ENCODE measurements at places on chromosomes 5 and 9.

GRCh38 chr5:103646698-103647614, 84.4 kb upstream of the NUDT12 start:
- no peak for DNase-seq

- peak; percentile 43 for DNase-seq
Observed at GRCh38 chr5:9361835-9362234, 184.0 kb downstream of the SEMA5A start.

DNA sequence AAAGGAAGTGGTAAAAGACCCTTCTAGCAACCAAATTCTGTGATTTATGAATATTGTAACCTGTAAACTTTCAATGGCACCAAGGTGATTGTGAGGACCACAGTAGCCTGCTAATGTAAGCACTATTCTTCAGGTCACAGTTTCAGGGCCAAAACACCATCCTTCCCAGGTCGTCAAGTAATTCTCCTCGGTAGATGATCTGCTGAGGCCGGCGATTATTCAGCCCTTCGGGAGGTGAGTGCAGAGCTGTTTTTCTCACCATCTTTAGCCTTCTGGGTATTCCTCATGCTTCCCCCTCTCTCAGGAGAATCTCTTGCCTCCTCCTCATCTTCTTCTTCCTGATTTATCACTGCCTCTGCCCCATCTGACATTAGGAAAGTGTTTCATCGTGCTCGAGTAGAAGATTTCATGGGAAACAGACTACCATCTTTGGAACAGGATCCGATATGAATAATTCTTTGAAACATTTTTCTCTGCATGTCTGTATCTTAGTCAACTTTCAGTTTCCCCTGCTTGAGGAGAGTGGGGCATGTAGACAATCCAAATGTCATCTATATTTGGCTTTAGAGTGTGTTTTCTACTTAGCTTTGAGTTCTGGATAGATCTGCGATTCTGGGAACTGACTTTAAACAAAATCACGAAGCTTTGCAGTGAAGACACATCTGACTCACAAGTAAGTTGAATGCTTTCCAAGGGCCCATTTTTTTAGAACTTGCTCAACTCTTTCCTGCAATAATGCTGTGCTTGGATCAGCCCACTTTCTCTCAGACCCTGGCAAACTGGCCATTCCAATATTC, 173.9 kb downstream of the AOPEP start:
- no peak for DNase-seq

- no peak for DNase-seq
Observed at GRCh38 chr9:83670381-83670780, 37.4 kb downstream of the UBQLN1 start.

- no peak for DNase-seq
Observed at GRCh38 chr5:177302354-177303110, 987 bp downstream of the RAB24 start.

DNA sequence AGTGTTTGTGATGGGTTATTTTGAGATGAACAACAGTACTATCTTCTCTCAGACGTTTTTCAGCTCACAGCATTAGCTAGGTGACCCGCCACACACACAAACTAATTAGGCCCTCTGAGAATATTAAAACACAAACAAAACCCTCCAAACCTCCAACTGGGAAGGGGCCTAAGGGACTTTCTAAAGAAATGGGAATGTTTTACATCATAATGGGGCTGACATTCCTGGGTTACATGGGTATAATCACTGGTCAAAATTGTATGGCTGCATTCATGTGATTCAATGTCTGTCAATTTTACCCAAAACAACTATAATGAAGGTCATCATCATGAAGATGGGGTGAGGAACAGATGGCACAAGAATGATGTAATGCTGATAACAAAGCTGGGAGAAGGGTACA, 59.6 kb downstream of the SPTLC1 start:
- no peak for DNase-seq

DNA sequence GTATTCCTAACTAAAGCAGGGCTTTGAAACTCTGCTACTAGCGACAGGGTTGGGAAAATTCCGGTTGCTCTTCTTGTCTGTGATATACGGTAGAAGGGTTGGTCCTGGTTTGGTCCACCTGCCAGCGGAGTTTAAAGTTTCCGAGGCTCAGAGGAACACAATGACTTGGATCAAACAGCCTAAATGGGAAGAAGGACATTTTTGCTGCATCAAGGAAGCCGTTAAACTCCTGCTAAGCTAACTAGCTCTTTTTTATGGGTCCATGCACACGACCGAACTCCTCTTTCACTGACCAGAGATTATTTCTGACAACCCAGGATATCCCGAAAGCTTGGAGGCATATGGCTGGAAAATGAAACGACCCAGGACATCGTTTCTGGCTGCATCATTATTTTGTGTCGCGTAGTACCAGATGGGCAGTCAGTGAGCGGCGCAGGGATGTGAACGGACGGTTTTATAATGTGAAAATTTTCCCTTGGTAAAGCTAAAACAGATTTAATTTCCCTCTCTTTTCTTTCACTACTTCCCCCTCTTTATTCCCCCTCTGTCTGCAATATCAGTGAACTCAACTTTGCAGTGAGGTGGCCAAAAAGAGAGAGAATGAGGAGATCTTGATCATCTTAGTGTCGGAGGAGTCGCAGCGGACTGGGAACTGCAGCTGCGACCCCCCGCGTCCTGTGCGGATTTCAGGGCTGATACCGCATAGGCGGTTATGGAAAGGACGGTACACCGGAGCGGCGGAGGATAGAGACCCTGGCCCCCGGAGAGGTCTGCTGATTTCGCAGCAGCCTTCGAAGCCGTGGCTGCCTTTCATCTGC, at the start of gene LURAP1L:
Gene LURAP1L, plus strand, starts transcription at position 160 of the 818 bp plus-strand sequence. CDS start 696 bp downstream, outside the sequence.
- DNase-seq = no peak

GRCh38 chr9:10855847-10856246, 243.0 kb upstream of the PTPRD start:
- no peak for DNase-seq

- DNase-seq = no peak
Observed at GRCh38 chr5:135355169-135355568, 43.9 kb downstream of the MACROH2A1 start.

GRCh38 chr5:107408564-107408963, 262.2 kb downstream of the EFNA5 start:
- DNase-seq = no peak

DNA sequence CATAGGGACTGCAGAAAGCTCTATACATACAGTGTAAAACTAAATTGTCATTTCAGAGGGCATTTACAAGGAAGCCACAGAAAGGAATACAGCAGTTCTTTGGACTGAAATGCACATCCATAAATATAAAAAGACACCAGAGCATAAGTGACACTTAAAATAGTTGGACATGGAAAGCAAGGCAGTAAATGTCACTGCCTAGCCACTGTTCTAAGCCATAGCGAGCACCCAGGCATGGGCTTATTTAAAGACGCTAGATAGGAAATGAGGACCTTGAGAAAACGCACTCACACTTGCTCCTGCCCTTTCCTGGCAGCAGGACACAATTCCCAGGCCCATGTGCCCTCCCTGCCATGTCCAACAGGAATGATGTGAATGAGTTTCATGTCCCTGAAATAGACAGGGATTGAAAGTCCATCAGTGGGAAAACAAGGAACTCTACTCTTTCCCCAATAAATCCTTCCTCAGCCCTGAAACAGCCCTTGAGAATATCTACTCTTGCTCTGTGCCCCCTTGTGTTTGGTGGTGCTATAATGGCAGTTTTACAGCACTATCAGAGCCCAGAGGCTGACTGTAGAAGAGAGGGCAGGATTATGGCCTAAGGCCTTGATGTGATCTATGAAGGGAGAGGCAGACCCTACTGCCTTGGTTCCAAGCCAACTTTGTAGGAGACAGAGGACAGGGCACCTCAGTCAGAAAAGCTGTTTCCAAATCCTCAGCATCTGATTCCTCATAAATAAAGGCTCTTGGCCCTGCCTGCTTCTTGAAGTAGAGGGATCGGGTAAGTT, 182.9 kb downstream of the SAXO1 start:
- DNase-seq = no peak

- DNase-seq = no peak
Observed at GRCh38 chr5:136675769-136676168, 310.4 kb upstream of the TRPC7 start.

DNA sequence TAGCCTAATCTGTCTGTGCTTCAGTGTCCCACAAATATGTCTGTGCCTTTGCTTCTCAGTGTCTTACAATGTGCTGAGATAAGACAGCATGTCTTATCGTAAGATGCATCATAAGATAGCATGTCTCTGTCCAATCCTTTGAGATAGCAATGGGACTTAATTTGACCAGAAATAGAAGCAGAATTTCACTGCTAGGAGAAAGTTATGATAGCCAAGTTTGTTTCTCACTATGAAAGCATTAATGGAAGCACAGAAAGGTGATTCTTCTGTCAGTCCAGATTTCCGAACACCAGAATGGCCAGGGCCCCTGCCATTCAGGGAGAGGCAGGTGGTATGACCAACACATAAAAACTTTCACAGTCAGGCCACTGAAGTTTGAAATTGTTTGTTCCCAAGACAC, 111.4 kb downstream of the TRIM32 start:
- DNase-seq = no peak

DNA sequence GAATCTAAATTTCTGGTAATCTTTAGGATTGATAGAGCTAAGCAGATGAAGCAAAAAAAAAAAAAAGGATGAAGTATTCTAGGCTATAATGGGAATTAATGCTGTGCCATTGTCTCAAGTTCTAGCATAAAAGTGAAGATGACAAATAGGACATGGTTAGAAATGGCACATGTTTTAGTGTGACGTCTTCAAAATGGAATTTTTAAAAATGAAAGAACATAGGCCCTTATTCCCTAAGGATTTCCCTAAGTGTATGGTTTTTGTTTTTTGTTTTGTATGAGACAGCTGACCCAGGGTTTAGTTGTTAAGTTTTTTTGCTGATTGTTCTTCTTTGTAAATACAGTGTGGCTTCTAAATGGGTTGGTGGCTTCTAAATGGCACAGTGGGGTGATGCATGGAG, 7.1 kb downstream of the TLE4 start:
- no peak for DNase-seq

- no peak for DNase-seq
Observed at GRCh38 chr9:120396931-120397330, 183.0 kb downstream of the CDK5RAP2 start.

- no peak for DNase-seq
Observed at GRCh38 chr5:113246361-113246870, 188.4 kb downstream of the TSSK1B start.

GRCh38 chr9:96442491-96442890, 7.5 kb upstream of the HABP4 start:
- no peak for DNase-seq
